ENCODE measurements at places on chromosomes 16 and 17. TPM values are rescaled to one million over a fixed set of nuclear protein-coding genes. Genes with fewer than 3 reads are reported as not detected.

The TRPV3 gene
- 2.7 TPM for total RNA-seq

The SSH2 gene
- total RNA-seq = 20.7 TPM

The CPNE2 gene
- total RNA-seq = 6.7 TPM

The TAC4 gene
- not detected for total RNA-seq

The SMTNL2 gene
- 8.3 TPM for total RNA-seq

The WSCD1 gene
- total RNA-seq = 11.1 TPM

DNA sequence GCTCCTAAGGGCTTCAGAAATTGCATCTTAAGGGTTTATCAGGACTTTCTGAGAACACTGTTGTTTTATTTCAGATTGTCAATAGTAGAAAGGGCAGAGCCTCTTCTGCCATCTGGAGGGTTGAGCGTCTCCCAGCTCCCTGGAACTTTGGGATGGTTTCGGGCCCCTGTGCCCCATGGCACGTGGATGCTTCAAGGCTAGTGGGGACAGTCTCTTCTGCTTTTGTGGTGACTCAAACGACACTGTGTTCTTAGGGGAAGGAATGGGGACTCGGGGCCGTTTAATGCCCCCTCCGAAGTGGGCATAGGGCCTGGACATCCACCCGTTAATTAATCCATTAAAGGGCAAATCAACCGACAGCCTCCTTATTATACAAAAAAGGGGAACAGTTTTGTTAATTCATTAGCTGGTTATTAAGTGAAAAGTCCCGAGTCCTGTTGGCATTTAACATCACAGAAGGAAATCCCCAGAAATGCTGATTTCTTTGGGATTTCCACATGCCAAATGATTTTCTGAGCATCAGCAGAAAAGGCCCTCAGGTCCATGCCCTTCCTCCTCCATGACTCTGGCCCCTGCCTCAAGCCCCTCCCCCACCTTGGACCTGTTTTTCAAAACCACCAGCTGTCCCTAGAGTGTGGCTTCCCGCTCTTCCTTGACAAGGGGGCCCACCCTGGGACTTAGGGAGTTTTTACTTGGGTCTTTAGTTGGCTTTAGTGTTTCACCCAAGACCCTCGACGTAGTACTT, 68.7 kb downstream of the ARSG start:
- DNase-seq = no peak

GRCh38 chr16:4767872-4768548, 1.0 kb upstream of the ZNF500 start:
- no peak for DNase-seq

DNA sequence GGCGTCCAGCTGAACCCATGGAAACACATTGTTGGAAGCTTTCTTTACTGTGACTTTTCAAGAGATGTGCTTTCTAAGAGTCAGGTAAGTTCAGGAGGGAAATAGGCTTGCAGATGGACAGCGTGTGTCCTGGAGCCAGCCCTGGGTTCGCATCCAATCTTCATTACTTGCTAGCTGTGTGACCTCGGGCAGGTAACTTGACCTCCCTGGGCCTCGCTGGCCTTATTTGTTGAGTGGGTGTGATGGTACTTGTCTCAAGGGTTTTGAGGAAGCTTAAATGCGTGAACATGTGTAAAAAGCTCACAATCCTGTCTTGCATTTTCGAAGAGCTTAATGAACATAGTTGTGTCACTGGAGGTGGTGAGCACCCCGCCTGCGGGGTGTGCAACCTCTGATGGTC, 11.8 kb downstream of the ADGRG1 start:
- no peak for DNase-seq

DNA sequence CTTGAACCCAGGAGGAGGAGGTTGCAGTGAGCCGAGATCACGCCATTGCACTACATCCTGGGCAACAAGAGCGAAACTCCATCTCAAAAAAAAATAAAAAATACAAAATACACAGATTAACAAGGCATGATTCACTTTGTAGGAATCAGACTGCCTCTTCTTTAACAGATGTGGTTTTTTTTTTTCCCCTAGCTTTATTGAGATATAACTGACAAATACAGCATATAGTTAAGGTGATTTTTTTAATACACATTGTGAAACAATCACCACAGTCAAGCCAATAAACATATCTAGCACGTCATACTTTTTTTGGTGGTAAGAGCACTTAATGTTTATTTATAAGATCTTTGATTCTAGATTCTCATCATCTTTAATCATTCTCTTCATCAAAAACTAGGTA, 87.8 kb downstream of the SPAG9 start:
- DNase-seq = no peak

DNA sequence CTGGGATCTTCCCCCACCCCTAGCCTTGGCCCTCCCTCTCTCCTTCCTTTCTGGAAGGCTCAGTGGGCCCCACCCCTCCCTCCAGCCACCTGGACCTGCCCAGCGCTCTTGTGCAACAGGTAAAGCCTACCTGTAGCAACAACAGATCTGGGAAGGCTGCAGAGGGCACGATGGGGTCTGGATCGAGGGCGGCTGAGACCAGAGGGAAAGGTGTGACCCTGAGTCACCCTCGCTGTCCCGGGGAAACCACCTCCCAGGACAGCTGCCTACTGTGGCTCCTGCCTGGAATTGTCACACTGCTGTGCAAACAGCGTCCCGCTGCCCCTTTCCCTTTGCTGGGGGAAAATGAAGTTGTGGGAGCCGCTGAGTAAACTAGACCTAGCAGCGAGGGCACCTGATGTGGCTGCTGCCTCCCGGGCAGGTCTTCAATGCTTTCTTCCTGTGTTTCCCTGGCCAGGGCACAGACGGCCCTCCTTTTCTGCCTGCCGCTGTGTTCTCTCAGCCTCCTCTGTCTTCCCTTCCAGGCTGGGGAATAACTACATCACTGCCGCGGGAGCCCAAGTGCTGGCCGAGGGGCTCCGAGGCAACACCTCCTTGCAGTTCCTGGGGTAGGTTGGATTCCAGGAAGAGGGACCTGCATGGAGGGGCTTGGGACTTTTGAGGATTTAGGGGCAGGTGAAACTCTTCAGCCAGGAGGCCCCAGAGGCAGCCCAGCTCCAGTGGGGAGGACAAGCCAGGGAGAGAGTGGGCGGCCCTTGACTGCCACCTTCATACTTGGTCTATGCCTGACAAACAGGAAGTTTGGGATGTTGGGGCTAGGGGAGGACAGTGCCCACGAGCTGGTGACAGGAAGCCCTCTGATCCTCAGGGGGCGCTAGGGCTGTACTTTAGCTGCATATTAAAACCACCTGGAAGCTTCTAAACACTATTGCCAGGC, 22.2 kb upstream of the CYLD start:
- no peak for DNase-seq

DNA sequence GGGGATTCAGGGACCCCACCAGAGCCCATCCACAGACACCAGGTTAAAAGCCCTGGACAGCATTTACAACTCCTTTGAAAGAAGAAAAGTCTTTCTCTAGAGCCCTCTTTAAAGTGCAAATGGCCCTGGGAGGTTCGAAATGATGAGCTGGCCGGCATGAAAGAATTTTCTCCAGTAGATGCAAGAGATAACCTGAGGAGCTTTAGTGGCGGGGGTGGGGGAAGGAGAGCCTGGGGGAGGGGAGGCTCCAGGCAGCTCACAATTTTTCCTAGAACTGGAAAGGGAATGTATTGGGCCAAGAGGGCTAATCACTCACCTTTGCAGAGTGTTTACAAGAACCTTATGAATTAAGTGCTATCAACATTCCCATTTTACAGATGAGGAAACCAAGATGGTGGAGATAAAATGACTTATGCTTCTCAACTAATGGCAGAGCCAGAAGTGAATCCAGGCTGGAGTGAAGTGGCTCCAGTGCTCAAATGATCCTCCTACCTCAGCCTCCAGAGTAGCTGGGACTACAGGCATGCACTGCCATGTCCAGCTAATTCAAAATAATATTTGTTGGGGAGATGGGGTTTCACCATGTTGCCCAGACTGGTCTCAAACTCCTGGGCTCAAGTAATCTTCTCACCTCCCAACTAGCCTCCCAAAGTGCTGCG, 4.2 kb upstream of the CDH1 start:
- no peak for DNase-seq

DNA sequence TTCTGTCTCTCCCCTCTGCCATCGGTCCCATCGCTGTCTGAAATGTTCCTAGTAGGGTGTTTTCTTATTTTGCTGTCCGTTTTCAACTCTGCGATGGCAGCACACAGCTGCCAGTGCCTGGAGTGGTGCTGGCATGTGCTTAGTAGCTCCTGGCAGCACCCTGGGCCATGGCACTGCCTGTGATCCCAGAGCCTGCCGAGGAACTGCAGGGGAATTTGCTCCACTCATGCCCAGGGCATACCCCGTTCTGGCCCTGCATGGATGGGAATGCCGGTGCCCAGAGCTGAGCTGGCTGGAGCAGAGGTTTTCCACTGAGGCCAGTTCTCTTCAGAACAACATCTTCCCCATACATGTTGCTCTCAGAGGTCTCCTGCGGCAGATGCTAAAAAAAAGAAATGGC, 43.1 kb downstream of the GPT2 start:
- no peak for DNase-seq

DNA sequence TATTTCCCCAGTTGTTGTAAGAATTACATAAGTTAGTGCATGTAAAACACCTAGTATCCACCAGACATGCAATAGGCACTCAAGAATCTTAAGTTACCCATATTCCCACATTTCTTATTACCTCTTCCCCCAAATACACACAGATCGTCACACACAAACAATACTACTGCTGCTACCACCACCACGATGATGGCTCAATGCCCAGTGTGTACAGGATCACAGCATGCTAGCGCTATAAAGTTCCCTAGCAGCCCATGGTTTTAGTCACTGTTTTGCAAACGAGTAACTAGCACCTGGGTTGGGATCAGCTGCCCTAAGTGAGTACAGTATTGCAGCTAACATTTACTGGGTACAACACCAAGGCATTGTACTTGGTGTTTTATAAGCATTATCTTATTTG, 411.7 kb downstream of the UTP18 start:
- DNase-seq = no peak

GRCh38 chr17:42361781-42362186, 26.5 kb downstream of the STAT3 start:
- DNase-seq = no peak

- DNase-seq = no peak
Measured at GRCh38 chr16:88785106-88785924, at the start of gene PIEZO1. PIEZO1 (minus strand) TSS chr16:88785220; CDS start chr16:88784964, 256 bp downstream.

Measured in progenitor cell of endocrine pancreas (in vitro differentiated cells).